ENCODE measurements at places on chromosomes 11 and 22.

DNA sequence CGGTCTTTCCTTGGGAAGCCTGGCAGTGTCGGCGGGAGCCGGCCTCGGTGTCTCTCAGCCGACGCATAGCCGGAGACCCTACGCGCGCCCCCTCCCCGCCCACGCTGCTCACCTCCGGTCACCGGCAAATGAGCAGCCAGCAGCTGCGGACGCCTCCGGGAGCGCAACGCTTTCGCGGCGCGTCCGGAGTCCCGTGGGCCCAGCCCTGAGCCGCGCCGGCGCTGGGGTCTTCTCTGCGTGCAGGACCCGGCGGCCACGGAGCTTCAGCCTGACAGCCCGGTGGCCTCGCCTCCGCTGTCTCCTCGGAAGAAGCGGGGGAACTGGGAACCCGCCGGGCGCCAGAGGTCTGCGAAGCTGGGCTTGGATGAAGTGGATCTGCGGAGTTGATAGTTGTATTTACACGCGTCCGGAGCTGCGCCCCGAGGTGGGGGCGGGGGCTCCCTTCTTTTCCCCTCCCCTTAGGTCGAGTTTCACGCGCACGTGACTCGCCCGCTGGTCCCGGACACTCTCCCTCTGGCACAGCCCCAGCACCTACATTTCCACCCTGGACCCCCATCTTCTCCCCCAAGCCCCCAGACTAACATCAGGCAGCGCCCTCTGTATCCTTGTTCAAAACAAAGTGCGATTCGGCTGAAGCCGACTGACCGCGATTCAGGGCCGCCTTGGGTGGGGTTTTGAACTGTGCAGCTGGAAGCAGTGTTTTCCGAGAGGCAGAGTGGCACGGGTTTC lies at the start of gene SLC43A1:
Gene SLC43A1 (minus strand): TSS at position 371 of the 729 bp plus-strand sequence. CDS start 1,591 bp downstream, outside the sequence.
- DNase-seq: no peak

GRCh38 chr11:30960387-30960992 lies 374.3 kb upstream of the MPPED2 start:
- DNase-seq: no peak

- no peak for DNase-seq
Observed at GRCh38 chr11:34915136-34916014, 804 bp downstream of the APIP start.

GRCh38 chr11:27233654-27234042 lies 129.4 kb downstream of the CCDC34 start:
- no peak for DNase-seq

DNA sequence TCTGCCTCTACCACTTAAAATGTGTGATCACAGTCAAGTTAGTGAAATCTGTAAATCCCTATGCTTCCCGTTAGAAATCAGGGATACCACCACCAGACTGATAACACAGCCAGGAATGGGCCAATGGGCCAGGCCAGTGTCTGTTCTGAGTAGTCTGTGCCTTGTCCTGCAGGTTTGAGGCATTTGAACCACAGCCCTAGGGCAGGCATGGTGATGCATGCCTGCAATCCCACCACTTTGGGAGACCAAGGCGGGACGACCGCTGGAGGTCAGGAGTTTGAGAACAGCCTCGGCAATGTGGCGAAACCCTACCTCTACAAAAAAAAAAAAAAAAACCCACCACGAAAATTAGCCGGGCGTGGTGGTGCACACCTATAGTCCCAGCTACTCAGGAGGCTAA lies 12.1 kb upstream of the AHNAK start:
- DNase-seq: no peak

DNA sequence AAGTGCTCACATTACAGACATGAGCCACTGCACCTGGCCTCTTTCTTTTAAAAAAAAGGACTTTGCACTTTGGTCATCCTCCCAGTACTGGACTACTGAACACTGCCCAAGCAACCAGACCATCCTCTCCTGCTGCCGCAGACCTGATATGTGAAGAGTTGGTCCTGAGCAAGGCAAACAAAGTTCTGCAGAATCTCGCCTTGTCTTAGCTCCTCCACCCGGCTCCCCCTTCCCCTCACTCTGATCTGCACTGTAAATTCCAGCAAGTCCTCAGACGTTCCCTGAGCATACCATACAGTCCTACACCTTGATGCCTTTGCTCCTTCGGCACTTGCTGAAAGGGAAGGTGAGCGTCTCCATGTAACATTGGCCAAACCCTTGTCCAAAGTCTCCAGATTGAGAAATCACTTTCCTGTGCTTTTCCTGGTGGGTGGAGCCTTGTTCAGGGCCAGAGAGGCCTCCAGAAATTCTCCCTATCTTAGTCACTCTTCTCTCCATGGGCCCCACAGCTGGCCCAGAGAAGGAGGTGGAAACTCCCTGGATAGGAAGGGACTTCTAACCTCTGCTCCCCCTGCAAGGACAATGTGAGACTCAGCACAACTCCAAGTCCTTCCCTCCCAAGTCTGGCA lies 47.0 kb upstream of the TIMP3 start:
- DNase-seq: no peak

GRCh38 chr11:69156235-69156639 lies 502 bp downstream of the SMIM38 start:
- no peak for DNase-seq

DNA sequence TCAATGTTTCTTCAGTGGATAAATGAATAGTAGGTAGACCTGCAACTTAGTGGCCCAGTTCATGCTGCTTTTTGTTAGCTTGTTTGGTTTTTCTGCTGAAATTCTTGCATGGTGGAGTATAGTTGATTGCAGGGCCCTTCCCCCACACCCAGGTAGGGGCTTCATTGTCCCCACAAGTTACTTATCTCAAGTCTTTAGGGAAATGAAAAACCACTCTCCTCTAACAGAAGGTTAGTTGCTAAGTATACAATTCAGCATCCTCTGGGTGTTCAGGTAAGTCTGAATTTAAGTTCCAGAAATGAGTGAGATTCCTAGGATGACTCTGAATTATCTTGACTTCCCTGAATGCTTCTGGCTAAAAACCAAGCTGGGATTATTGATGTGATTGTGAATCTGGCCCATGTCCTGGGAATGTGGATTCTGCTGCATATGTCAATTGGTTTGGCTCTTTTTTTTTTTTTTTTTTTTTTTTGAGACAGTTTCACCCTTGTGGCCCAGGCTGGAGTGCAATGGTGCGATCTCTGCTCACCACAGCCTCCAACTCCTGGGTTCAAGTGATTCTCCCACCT lies 40.3 kb downstream of the BCL2L13 start:
- no peak for DNase-seq

DNA sequence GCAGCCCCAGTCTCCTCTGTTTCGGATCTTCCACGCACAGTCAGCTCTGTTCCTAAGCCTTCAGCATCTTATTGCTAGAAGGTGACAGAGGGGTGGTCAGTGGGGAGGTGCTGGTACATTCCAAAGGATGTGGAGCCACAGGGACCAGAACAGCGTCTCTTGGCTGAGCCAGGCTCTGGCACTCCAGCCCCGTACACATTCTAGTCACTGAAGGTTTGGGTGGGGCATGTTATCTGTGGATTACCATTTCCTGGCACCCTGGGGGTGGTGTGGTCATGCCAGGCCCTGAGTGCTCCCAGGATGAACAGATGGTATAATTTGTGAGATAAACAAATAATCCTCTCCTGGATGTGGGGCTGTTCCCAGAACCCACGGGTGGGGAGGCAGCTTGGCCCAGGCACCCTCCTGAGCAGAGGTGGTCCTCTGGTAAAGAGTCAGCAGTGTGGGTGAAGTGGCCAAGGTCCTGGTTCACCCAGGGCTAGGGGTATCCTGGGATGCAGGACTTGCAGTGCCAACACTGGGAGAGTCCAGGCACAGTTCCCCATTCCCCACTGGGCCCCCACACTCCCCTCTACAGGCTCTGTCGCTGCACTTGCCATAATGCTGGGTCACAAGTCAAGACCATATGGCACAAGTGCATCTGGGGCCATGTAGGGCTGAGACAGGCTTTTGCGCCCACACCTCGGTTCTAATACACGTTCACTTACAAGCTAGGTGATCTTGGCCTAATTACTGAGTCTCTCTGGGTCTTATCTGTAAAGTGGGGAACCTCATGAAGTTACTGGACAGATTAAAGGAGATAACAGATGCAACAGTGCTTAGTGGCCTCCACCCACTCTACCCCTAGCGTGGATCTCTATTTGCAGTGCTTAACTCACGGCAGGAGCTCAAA lies 33.0 kb downstream of the DKK3 start:
- DNase-seq: no peak

DNA sequence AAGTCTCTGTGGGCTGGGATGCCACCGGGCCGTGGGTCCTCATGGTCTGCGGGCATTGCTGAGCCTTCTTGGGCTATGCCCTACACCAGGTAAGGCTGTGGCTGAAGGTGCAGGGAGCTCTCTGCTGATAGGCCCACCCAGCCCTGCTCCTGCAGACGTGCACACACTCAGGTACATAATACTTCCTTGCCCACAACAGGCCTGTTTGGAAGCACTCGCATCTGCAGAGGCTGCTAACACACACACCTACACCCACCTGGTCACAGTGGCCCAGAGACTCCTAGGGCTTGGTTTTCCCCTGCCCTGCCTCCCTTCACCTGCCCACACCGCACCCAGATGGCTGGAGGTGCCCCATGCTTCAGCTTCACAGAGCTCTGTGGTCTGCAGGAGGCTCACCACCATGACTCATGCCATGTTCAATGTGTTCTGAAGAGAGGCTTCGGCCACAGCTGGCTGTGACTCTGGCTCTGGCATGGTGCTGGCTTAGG lies 72.8 kb upstream of the KCNQ1OT1 start:
- DNase-seq: no peak

DNA sequence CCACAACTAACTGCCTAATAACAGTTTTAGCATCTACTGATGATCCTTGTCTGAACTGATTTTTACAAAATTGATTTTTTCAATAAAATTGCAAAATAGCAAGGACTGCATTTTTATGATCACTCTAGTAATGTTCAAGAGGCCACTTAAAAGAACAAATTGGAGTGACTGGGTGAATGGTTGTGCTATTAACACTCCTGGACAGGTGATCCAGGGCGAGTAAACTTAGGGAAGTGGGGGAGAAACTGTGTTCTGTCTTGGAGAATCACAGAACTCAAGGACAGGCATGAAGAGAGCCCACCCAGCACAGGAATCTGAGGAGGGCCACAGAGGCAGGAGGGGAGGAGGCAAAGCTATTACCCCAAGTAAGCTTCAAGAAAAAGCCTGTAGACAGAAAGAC lies 75.8 kb downstream of the SGSM3 start:
- no peak for DNase-seq

DNA sequence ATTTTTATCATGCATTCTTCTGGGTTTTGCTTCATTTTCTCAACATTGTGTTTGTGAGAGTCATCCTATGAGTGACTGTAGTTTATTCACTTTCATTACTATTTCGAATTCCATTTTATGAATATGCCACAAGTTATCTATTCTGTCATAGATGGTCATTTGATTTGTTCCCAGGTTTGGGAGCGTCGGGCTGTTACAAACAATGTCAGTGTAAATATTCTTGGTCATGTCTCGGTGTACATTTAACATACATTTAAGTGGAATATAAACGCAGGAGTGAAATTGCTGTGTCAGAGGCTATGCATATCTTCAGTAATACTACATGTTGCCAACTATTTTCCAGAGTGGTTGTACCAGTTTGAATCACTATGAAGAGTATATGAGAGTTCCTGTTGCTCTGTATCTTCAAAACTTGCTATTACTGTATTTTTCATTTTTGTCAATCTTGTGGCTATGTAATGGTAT lies 2.4 kb downstream of the TRIM44 start:
- no peak for DNase-seq

DNA sequence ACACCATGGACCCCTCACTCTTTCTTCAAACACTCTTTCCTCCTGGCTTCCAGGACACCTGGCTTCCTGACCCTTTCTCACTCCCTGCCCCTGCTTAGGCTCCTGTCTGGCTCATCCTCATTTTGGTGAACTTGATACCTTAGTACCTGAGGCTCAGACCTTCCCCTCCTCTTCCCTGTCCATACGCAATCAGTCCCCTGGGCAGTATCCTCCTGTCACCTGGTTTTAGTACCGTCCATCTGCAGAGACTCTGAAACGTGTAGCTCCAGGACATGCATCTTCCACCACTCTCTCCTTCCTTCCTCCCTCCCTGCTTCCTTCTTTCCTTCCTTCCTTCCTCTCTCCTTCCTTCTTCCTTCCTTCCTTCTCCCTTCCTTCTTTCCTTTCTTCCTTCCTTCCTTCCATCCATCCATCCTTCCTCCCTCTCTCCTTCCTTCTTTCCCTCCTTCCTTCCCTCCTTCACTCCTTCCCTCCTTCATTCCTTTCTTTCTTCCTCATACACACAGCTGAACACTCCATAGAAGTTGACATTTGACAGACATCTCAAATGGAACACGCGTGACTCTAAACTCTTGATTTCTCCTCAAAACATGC lies 1488.6 kb downstream of the TBC1D22A start:
- DNase-seq: no peak

- DNase-seq: no peak
Observed at GRCh38 chr22:19729507-19729906, 6.2 kb downstream of the GP1BB start.

DNA sequence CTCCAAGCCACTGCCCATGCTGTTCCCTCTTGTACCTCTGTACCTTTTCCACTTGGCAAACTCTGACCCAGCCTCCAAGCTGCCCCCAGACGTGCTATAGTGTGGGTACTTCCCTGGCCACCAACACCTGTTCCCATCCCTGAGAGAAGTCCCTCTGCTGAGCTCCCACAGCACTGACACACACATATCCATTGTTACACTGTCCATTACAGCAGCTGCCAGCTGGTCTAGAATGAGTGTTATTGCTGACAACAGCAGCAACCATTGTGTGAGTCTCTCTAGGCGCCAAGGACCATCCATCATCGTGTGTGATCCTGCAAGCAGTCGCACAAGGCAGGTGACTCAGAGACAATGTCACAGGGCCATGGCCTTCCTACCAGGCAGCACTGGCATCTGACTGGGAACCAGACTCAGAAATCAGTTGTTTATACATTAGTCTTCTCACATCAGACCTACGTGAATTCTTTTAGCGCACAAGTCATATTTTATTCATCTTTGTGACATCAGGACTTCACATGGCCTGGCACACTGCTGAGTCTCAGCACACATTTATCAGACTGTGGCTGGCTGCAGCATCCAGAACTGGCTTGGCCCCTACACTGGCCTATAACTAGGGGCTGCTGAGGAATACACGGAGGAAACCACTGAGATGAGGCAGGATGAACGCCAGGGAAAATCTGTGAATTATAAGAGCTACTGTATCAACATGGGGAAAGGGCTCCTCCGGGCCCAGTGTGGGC lies 56.4 kb downstream of the SGSM3 start:
- no peak for DNase-seq

DNA sequence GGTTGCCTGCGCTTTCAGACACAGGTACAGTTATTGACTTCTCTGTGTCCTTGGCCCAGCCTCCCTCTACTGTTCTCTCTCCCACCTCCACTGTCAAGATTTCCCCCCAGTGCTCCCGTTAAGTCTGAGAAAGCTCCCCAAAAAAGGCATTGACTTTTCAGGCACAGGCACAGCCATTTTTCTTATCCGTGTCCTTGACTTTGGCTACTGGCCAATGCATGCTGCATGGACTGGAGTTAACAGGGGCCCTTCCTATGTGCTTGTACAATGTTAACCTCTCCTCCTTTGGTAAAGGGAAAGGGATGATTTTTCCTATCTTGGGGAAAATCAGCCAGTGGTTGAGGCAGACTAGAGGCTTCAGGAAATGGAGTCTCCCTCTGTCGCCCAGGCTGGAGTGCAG lies 4.3 kb downstream of the APOL5 start:
- no peak for DNase-seq

- no peak for DNase-seq
Observed at GRCh38 chr11:11211186-11211585, 141.9 kb downstream of the CSNK2A3 start.

- DNase-seq: no peak
Observed at GRCh38 chr11:82229341-82229740, 504.3 kb downstream of the FAM181B start.
